ENCODE measurements at places on chromosomes 4 and X. TPM values are rescaled to one million over a fixed set of nuclear protein-coding genes. Genes with fewer than 3 reads are reported as not detected.

- DNase-seq = no peak
These were observed 118.8 kb downstream of the GATB start for GRCh38 chr4:151641983-151642382.

DNA sequence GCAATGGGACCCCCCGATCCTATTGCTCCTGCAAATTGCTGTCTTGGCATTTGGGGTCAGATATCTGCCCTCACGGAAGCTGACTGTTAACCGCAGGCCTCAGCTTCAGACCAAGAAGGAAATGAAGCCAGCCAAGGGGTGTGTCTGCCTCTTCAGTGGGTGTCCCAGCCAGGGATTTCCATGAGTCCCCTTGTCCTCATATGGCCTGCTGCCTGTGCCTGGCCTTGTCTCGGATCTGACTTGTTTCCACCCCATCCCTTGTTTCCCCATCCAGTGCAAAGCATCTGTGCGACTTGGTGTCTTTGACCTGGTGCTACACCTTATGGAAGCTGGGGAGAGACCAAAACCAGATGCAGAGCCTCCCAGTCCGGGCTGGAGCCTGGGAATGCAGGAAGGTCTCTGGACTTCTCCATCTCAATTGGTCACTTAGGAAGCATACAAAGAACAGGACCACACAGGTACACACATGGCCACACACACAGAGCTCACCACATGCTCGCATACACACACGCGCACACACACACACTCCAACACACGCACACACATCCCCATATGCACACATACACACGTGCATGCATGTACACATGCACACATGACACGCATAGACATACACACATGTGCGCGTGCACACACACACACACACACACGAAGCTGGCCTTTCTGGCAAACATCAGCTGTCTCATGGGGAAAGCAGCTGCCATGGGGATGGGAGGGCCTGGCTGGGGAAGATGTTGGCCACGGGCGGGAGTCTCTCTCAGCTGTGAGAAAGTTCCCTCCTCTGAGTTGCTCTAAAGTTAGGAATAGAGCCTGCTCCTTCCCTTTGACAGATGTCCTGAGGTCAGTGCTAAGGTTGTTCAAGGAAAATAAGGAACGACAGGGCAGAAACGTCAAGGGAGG lies 65.5 kb downstream of the CRMP1 start:
- no peak for DNase-seq

GRCh38 chr4:7756561-7757355 lies 182.9 kb downstream of the AFAP1 start:
- no peak for DNase-seq

The ADH1B gene
- 10.4 TPM for polyA plus RNA-seq

The TMPRSS11E gene
- not detected for polyA plus RNA-seq

The L1CAM gene
- polyA plus RNA-seq = 1.9 TPM

Data from forelimb muscle (tissue), 1 donor.